HFF-Myc (cell line): ENCODE measurements at places on chromosomes 11 and 22.
A peak's percentile ranks its signal among the peaks of the same experiment; 100 is the strongest.

- no peak for DNase-seq
These were observed 38.1 kb downstream of the LARGE2 start for GRCh38 chr11:45960387-45961095.

DNA sequence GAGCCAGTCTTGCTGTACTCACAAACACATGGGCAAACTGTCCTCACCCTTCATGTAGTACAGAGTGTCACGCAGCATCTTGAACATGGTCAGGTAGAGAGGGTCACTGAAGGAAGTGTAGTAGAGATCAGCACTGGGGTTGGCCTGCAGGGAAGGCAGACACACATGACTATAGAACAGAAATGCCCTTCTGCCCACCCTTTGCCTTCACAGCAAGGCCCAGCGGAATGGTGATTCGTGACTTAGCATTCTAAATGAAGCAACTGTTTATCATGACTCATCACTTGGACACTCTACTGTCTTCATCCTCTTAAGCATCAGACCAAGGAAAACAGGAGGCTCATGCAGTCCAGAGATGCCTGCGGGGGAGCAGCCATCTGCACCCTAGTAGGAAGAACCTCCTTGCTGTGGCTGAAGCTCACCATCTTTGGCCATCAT lies 33.4 kb downstream of the SERPIND1 start:
- DNase-seq, result peak; percentile 73

GRCh38 chr11:114280696-114281095 lies 15.5 kb upstream of the NNMT start:
- peak; percentile 54 for DNase-seq

DNA sequence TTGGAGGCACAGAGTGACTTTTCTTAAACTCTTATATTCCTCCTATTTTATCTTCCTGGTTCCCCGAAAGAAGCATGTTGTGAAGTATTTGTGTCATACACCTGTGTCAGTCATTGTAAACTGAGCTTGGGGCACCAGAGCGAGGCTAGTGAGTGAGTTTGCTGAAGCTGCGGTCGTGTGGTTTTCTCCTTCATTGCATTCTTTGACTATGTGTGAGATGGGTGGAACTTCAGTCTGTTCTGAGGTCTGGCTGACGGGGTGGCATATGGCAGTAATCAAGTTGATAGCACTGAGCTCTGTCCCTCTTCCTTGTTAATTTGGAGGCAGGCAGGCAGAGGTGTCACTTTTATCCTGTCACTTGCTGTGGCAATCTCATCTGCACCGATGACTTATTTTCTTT lies 4.2 kb downstream of the VPS26B start:
- DNase-seq, result peak; percentile 27

DNA sequence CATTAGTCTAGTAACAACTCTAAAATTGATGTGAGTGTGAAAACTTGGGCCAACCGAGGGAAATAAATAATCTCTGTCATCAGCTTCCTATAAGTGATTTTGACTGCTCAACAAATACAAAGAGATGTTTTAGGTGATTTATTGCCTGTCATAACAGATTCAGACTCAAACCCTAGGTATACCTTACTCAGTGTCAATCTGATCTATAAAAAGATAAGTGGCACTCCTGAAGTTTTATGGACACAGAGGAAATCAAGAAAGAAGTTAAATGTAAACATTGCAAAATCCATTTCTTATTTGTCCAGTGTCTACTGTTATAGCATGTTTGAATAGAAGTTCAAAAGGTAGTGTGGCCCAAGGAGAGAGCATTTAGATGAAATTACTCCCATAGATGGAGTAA lies 30.4 kb upstream of the TYR start:
- DNase-seq, result no peak

DNA sequence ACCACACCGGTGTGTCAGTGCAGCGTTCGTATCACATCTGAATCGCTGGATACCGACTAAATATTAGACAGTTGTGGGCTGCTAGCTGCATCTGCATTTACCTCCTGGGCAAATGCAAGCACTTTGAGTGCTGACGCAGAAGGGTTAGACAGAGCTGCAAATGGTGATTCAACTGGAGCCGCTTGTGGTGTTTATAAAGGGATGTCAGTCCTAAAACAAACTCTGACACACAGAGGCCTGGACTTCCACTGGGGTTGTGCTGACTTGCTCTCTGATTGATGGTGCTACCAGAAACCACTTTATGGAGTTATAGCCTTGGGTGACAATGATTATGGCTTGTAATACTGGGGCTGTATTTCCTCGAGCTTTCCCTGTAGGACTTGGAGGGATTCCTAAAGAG lies 374.4 kb downstream of the NTM start:
- DNase-seq, result no peak

GRCh38 chr11:112623057-112623456 lies 338.2 kb upstream of the NCAM1 start:
- DNase-seq, result no peak

DNA sequence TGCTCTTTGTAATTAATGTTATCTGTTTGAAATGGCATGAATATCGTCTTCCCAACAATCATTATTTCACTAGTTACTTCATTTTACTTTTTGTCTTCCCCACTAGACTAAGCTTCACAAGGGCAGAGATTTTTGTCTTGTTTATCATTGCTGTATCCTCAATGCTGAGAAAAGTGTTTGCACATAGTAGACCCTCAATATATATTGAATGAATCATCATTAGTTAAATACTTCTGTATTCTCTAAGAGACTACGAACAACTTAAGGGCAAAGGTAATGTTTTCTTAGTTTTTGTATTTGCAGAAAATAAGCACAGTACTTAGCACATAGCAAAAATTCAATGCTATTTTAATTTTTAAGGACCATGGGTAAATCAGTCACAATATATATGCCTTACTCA lies 95.9 kb downstream of the CCDC73 start:
- no peak for DNase-seq

DNA sequence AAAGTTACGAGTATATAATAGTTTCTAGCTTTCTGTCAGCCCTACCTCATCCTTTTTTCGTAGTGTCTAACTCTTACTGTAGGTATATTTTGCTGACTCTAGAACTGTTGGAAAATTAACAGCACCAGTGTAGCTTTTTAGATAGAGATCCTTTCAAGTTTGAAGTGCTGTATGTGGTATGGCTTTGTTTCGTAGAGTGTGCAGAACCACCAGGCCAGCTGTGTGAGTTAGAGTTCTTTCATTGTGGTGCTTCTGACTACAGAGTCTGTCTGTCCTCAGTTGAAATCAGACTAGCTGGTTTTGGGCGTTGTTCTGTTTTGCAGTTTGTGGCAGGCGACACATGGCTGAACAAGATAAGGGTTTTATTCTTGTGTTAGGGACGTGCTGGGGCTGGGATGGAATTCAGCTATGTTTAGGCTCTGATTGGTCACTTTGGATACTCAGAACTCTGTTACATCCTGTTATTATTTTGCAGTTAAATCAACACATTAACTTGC lies 3.2 kb downstream of the ARHGEF12 start:
- DNase-seq, result no peak

DNA sequence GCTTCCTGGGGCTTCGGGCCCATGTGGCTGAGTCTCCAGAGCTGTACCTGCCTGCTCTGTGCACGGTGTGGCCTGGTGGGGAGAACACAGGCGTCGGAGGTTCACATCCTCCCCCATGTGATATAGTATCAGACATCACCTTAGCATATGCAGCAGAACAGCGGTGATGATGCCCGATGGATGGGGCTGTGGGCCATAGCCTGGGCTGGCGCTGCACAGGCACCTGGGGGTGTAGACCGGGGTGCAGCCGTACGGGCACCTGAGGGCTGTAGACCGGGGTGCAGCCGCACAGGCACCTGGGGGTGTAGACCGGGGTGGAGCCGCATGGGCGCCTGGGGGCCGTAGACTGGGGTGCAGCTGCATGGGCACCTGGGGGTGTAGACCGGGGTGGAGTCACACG lies 29.2 kb downstream of the NADSYN1 start:
- DNase-seq, result no peak

DNA sequence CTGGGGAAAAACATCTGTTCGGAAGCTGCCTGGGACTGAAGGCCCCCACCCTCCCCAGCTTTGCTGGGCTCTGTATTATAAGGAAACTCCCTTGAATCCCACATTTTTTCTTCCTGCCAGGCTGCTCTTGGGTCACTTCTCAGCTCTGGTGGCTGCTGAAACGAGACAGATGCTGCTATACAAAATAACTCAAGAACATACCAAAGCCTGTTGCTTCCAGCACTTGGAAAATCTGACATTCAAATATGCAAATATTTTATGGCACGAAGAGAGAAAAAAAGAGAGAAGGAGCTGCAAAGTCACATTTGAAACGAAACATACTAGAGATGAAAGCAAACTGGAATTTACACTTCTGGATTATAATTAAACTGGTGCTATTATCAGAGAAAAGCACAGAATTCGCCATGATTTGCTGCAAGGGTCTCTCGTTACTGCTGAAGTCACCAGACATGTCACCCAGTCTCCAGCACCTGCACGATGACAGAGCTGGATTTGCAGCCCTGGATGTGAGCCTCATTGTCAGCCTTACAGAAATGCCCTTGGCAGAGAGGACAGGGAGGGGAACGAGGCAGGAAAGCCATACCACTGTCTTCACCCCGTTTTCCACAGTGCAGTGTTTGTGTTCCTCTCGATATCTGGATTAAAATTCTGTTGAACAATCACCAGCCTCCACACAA lies 47.9 kb upstream of the IGSF9B start:
- DNase-seq, result no peak

DNA sequence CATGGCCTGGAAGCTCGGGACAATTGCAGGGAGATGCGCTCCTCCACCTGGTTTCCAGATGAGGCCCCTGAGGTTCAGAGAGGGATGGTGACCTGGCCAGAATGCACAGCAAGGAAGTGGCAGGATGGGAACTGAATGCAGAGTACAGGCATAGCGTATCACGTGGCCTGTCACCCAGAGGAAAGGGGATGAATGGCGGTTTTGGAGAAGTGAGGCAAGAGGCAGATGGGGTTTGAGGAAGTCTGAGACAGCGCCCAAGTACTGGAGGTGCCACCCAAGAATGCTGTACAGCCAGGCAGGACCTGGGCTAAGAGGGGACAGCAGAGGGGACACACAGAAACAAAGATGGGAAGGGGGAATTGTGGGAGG lies 4.9 kb downstream of the RAB3IL1 start:
- DNase-seq, result no peak

DNA sequence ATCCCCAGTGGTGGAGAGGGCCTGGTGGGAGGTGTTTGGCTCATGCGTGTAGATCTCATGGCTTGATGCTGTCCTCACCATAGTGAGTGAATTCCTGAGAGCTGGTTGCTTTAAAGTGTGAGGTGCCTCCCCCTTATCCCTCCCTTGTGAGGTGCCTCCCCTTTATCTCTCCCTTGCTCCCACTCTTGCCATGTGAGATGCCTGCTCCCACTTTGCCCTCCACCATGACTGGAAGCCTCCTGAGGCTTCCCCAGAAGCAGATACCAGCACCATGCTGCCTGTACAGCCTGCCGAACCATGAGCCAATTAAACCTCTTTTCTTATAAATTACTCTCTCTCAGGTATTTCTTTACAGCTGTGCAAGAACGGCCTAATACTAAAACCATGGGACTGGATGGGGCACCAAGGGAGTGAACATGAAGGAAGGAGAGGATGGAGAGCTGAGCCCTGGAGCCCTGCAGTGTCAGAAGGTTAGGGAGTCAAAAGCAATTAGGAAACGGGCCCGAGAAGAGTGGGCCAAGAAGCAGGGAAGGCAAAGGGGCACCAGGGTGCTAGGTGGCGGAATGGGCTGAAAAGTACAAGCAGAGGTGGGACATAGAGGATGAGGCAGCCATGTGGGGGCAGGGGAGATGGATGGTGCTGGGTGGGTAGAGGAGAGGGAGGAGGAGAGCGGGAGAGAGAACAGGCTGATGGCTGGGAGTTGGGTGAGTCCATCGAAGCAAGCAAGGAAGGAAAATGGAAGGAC lies 9.4 kb downstream of the IFITM10 start:
- DNase-seq, result no peak

DNA sequence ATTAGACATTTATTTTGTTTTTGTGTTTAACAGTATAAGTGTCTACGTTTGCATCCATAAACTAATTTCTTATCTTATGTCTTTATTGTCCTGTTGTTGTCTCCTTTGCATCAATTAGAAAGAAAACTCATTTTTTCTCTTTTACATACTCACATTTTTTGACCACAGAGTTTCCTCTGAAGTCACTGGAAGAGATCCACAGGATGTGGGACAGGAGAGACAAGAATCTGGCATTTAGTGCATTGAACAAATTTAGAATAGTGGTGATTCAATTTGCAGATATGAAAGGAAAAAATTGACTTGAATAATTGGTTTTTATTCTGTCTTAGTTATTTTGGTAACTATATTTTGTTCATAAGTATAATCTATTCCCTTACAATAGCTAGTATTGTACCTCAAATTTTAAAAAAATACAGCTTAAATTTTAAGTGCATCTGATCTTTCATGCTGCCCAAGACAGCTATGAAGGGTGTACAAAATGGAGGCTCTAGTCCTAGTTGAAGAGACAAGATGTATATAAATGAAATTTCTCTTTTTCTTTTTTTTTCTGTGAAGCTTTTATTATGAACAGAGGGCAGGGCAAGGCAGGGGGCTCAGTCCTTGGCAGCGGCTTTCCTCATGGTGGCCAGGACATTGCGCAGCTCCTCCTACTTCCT lies 24.4 kb downstream of the HORMAD2 start:
- no peak for DNase-seq

GRCh38 chr11:1237128-1237580 lies 14.3 kb downstream of the MUC5B start:
- no peak for DNase-seq

DNA sequence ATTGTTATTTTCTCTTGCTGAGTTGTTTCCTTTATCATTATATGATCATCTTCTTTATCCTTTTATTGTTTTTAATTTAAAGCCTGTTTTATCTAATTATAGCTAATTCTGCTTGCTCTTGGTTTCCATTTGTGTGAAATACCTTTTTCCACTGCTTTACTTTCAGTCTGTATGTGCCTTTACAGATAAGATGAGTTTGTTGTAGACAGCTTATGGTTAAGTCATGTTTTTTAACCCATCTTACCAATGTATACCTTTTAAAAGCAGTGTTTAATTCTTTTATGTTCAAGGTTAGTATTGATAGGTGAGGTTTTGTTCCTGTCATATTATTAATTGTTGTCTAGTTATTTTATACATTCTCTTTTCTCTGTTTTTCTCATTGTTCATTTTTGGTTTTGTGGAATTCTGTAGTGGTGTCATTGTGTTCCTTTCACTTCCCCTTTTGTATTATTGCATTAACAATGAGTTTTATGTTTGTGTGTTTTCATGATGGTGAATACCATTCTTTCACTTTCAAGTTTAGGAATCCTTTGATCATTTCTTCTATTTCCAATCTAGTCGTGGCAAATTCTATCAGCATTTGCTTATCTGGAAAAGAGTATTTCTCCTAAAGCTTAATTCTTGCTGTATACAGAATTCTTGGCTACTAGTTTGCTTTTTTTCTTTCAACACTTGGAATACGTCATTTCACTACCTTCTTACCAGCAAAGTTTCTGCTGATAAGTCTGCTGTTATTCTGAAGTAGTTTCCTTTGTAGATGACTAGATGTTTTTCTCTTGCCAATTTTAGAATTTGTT lies 21.8 kb downstream of the OR5AN1 start:
- DNase-seq, result no peak

GRCh38 chr11:44767421-44767820 lies 40.7 kb downstream of the TSPAN18 start:
- no peak for DNase-seq

DNA sequence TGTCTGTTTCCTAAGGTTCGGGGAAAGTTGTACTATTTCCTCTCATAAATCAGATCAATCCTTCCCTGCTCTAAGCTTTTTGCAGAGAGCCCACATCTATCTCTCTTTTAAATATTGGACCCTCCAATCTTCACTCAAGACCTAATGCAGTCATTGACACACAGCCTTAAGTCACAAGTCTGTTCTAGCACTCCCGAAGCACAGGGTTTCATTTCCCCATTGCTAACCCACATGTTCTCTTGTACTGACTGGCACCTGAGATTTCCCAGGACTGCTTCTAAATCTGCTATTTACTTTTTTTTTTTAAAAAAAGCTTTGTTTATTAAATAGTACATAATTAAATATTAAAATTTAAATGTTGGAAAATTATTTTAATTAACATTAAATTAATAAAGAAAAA lies 674.7 kb downstream of the TBC1D22A start:
- DNase-seq, result no peak
